Astrocyte of the spinal cord (primary cell): ENCODE measurements at places on chromosomes 11 and 22.

DNA sequence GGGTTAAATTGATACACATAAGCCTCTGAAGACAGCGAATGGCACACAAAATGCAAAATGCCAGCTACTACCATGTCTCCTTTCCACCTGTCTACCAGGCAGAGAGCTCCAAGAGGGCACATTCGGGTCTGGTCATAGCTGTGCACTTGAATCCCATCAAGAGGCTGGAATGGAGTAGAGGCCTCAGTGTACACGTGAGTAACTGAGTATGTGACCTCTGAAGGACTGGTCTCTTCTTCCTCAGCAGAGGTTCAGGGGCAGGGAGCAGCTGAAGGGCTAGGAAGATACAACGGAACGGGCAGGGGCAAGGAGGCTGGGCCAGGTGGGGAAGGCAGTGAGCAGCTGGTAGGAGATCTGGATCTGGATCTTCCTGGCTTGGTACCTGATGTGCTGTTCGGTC lies 56.3 kb upstream of the PHOX2A start:
- no peak for DNase-seq

GRCh38 chr11:10233581-10233980 lies 60.4 kb downstream of the SBF2 start:
- peak; percentile 56 for DNase-seq

- DNase-seq = no peak
Measured at GRCh38 chr11:94315664-94316063, 11.3 kb downstream of the IZUMO1R start.

DNA sequence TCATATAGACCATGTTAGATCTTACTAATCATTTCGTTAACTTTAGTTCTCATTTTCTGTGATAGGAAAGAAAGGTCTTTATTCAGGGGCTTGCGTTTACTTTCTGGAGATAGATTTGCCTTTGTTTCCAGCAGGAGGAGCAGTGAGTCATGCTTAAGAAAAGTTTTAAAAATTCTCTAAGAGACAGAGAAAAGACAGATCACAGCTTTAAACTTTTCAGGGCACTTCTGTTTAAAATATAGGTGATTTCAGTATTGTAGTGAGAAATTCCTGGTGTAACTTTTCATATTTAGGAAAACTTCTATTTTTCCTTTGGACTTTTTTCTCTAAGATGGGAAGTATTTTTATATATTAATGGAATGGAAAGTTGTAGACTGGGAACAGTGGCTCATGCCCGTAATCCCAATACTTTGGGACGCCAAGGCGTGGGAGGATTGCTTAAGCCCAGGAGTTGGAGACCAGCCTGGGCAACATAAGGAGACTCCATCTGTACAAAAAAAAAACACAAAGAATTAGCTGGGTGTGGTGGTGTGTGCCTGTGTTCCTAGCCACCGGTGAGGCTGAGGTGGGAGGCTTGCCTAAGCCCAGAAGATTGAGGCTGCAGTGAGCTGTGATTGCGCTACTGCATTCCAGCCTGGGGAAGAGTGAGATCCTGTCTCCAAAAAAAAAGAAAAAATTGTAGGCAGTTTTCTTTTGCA lies 60.3 kb downstream of the ATXN10 start:
- peak; percentile 62 for DNase-seq

DNA sequence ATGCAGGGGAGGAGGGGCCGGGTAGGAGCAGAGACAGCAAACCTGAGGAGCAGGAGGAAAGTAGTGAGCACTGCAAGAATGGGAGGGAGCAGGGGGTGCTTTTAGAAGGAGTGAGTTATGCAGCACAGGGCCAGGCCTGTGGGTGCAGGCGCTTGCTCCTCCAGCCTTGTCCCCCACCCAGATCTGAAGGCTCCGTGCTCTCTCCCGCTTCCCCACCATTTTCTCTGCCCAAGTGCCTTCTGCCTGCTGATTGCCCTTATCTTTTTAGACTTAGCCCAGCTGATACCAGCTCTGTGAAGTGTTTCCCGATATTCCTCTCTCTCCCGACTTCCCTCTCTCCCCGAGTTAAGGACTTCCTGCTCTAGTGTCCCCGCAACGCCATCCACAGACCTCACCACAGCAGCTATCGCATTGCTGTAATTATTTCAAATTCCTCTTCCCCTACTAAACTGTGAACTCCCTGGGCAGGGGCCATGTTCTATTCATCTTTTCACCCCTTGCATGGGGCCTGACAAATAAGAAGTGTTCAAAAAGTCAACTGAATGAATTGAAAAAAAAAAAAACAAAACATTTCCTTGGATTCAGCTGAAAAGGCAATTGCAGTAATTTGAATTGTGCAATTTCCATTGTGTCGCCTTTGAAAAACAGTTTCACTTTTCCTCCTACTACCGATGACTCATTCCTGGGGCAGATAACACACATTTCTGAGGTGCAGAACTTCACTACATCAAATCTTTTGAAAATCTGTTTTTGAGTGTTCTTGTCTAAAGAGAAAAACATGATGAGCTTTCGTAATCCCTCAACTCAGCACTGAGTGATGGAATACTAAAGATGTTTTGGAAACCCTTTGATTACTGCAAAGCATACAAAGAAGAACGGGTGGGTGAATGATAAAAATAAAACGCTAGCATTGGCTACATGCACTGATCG lies 69.7 kb upstream of the BMAL1 start:
- peak; percentile 87 for DNase-seq

DNA sequence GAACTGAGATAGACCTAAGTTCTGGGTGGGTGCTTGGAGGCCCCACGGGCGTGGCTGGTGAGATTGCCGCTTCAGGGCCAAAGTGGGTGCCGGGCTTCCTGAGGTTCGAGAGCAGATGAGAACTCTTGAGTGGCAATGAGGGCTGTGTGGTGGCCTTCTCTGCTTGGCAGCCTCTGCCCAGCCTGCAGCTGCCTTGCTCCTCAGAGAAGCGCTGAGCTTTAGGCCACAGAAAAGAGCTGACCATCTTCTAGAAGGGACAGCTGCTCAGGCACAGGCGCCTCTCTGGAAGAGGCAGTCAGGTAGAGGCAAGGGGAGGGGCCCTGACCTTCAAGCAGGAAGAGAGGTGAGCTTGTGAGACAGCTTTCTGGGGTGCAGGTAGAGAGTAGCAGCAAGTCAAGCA lies 72.8 kb downstream of the MED15 start:
- no peak for DNase-seq

DNA sequence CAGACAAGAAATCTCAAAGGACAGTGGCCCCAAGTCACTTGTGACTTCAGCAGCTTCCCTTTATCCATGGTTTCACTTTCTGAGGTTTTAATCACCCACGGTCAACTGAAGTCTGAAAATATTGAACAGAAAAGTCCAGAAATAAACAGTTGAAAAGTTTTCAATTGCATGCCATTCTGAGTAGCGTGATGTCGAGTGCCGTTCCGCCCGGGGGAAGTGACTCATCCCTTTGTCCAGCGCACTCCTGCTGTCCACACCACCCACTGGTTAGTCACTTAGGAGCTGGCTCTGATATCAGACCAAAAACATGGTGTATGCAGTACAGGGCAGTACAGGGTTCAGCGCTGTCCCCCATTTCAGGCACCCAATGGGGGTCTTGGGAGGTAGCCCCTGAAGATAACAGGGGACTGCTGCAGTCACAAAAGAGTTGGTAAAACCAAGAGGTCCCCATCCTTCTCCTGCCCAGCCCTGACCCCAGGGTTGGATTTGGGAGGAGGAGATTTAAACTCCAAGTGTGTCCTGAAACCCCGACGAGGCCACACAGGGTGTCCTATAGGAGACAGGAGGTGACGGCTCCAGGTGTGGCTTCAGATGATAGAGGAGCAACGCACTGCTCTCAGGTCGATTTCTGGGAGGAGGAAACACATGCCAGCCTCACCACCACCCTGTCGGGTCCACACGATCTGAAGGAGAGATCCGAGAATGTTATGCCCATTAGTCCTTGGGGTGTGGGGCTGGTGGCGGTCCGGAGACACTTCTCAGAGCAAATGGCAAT lies 390.1 kb downstream of the CTTN start:
- DNase-seq = peak; percentile 88

DNA sequence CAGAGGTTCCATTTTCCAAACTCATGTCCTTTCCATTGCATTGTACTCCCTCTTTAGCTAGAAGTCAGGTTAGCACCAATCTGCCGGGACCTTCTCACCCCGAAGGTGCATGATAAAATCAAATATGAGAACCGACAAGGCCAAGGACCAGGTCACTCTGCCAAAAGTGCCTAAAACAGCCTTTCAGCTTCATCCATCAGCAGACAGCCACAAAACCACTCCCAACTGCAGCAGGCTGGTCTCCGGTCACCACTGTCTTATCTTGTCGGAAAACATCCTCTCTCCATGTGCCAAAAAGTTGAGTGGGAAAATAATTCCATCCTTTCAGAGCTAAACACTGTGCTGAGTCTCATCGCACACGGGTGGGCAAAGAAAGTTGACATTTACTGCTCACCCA lies 1.4 kb downstream of the PI4KA start:
- no peak for DNase-seq

- DNase-seq = no peak
Measured at GRCh38 chr11:117495357-117495756, 167.7 kb downstream of the CEP164 start.
